ENCODE measurements at places on chromosomes 5 and 9.

DNA sequence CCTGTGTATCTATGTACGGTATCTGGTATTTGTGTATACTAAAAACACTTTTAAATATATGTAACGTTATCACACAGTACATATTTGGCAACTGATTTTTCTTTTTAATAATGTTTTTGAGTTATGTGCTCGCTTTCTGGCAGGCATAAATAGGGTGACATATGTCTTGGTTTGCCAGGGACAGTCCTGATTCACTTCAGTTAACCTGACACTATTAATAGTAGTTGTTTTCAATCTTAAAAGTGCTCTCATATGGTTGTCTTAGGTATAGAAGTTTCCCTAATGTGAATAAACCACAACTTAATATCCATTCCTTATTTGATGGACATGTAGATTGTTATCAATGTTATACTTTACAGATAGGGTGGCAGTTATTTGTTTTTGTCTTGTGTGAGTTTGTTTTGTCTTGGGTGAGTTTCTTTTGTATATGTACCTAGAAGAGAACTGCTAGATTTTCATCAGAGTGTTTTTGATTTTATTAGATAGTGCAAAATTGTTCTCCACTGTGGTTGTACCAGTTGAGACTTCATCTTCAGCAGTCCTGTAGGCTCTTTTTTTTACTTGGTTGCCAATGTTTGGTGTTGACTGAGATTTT is 7.9 kb downstream of the G3BP1 start:
- no peak for DNase-seq

DNA sequence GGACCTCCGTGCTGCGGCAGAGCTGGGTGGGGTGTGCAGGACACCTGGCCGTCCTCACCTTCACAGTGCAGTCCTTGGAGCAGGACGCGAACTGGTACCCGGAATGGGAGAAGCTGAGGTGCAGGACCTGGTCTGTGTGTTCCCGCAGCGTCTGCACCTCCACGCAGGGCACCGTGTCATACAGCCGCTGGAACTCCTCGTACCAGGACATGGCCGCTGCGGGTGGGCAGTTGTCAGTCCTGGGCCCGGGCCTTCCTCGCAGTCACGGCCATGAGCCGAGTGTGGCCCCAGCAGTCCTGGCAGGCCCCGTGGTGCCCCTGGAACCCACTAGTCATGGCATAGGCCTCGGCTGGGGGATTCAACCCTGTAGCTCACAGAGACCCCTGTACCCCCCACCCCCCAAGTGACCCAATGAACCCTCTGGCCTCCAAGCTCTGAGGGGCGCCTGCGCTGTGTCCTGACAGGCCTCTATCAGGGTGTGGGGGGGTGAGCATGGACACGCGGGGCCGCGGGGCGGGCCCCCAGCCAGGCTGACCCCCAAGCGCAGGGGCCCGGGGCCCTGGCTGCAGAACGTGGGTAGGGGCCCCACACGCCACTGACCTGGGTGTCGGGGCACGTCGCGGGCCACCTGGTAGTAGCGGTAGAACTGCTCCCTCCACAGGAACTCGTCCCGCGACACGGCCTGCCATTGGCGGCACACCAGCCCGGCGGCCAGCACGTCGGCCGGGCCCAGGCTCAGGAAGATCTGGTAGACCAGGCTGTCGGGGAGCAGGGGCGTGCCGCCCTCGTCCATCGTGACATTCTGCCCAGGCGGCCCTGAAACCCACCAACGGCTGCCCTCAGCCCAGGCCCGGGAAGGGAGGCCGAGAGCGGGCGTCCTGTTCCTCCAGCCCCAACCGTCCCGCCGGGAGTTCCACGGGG is 987 bp downstream of the FBXW5 start:
- DNase-seq = no peak

- DNase-seq = no peak
Observed at GRCh38 chr5:140181002-140181483, 6.1 kb downstream of the CYSTM1 start.

DNA sequence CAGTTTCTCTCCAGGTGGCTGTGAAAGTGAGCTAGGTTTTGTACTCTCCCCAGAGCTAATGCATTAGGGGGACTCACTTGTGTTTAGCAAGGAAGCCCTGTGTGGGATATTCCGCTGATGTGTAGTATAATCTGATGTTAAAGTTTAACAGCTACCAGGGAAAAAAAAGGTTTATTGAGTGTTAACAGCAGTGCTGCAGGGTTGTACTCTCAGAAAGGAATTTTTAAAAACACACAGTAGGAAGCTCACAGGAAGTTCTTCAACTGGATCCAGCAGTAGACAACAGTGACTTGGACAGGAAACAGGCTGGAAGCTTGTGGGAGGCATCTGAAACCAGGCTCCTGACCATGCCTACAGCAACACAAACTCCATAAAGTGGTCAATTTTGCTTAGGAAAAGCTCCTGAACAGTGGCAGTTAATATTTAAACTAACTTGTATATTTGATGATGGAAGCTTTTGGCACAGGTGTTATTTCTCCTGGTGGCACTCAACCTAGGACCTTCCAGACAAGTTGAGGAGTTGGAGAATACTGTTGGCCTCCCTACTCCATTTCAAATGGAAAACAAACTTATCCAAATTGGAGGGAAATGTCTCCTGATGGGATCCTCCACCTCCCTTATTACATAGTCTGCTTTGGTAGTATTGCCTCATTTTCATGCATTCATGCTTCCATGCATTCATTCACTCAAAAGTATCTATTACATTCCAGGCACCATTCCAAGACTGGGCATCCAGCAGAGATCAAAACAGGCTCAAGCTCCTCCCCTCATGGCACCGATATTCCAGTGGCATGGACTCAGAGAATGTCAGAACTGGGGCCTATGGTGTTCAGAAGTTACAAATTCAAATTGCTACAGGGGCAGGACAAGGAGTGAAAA is 54.7 kb downstream of the FOXD1 start:
- peak; percentile 27 for DNase-seq

GRCh38 chr5:142248853-142249462 is 75.9 kb downstream of the SPRY4 start:
- no peak for DNase-seq

DNA sequence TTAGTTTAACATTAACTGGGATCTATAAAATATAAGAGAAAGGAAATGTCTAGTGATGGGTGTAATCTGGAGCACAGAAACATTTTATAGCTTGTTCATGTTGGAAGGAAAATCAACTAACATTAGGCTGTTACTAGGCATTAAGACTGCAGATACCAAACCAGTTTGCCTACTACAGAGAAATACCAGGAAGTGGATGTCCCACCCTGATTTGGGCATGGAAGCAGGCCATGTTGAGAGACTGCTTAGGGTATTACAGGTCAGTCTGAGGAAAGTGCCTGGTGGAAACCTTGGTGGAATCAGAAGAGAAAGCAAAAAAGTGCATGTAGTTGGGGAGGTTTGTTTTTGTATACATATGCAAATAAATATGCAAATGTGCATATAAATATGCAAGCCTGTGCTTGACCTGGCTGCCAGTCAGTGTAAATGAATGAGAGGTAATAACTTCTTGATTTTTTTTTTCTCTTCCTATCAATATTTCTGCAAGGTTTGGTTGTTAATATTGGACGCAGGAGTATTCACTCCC is 9.6 kb upstream of the CCDC112 start:
- DNase-seq = no peak

DNA sequence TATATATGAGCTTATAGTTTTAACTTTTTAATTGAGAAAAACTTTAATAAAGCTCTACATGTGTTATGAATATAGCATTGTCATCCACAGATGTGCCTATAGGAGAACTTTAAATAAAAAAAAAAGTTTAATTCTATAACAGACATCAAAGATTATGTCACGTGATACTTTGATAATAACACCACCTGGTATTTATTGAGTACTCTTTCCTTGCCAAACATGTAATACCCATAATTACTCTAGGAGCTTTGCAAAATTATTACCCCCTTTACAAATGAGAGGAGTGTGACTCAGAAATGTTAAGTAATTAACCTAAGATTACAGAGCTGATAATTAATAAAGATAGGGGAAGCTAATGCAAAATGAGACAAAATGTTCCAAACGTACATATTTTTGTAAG is 43.0 kb downstream of the ITGA2 start:
- DNase-seq = no peak

- DNase-seq = no peak
Observed at GRCh38 chr5:112064956-112065355, 308.0 kb upstream of the NREP start.

DNA sequence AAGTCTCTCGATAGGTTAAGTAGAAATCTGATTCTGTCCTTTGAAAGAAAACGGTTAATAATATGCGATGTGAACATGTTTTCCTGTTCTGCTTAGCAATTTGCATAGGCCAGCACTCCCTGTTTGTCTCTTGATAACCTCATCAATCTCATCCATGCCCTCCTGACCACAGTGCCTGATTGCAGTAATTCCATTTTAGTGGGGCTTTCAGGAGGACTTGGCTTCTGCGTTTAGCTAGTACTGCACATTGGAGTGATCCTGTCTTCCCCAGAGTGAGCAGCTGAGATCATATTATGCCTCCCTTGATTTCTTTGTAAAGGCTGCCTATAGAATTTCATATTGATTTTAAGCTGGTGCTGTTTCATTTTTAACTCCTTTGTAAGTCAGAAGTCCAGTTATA is 335.9 kb upstream of the ISL1 start:
- DNase-seq = no peak

DNA sequence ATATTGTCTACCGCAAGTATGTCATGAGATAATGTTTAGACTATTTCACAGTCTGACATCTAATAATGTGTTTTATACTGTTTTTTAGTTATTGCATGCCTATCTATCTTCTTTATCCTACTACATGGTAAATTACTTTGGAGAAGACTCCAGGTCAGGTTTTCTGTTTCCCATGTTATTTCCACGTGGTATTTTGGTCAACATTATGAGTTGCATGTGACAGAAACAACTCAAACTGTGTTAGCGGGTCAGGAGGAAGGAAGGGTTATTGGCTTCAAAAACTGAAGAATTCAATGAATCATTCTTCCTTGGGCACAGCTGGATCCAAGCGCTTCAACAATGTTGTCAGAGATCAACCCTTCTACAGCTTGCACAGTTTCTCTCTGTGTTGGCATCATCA is 252.1 kb upstream of the CCNG1 start:
- no peak for DNase-seq

GRCh38 chr5:98519571-98519970 is 253.9 kb upstream of the RGMB start:
- DNase-seq = no peak

DNA sequence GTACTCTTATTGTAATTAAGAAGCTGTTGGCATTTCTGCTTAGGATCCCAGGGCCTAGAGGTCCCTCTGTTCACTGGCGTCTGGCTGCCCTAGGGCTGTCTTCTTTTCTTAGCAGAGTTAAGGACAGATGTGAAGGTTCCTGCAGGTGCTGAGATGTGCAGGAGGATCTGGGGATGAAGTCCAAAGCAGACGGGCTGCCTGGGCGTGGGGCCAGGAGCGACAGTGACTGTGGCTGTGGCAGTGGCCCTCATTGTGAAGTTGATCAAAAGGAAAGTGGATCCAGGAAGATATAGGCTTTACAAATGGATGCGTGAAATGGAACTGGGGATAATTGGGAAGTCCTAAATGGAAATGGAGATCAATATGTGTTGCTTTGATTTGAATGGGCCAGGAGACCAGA is 19.1 kb upstream of the SH3PXD2B start:
- DNase-seq = no peak

GRCh38 chr5:169637085-169637548 is at the start of gene DOCK2:
Gene DOCK2, plus strand, starts transcription at chr5:169637275. Its CDS starts 52 bp downstream, at chr5:169637327.
- DNase-seq = no peak

DNA sequence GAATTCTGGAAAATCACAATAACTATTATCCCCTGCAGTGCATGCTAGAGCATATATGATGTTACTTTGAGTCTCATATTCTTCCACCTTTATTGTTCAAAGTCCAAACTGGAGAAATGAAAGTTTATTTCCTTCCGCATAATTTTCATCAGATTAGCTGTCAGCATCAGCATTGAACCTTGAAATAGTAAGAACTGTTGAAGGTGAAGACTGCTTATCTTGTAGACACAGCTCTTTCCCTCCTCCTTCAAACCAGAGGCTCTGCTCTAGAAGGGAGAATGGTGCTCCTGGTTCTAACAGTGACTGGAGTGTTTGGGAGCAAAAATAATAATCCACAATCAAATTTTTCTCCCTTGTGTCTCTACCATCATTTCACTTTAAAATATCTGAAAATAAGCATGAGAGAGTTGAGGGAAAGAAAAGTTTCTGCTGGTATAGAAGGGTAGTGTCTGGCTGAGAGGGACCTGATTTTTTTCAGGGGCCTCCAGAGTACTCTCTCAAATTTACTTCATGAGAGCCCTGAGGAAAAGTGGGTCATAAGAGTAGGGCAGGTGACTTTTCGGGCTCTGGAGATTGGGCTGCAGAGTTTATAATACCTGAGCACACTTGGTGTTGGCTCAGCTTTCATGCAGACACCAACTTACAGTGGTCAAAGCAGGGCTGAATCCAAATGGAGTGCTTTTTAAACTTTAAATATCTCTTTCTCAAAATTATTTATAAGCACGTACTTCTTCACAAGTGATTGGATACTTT is 170.4 kb downstream of the ZDHHC21 start:
- DNase-seq = no peak

- DNase-seq = no peak
Observed at GRCh38 chr9:5205071-5205470, 19.6 kb upstream of the INSL6 start.

- DNase-seq = peak; percentile 24
Observed at GRCh38 chr9:127178686-127179632, 56.5 kb upstream of the ANGPTL2 start.

GRCh38 chr9:112550531-112550930 is 63.9 kb downstream of the KIAA1958 start:
- no peak for DNase-seq

DNA sequence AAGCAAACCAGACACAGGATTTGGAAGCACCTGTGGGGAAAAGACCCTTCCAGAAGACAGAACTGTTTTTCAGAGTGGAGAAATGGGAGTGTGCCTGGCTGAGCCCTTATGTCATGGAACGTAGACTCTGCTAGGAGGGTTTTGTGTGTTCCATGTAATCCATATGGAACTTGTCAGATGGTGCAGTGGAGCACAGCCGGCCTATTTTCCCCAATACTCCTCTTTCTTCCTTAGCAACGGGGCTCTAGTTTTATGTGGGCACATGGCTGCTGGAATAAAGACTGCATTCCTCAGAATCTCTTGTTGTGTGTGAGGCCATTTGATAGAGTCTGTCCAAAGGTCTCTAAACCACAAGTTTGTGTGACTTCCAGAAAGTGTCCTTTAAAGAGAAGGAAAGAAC is 284.0 kb downstream of the DRD1 start:
- DNase-seq = no peak

- DNase-seq = no peak
Observed at GRCh38 chr9:7153566-7153965, 395.8 kb downstream of the KDM4C start.

- DNase-seq = no peak
Observed at GRCh38 chr9:18692268-18692667, 218.3 kb downstream of the ADAMTSL1 start.

DNA sequence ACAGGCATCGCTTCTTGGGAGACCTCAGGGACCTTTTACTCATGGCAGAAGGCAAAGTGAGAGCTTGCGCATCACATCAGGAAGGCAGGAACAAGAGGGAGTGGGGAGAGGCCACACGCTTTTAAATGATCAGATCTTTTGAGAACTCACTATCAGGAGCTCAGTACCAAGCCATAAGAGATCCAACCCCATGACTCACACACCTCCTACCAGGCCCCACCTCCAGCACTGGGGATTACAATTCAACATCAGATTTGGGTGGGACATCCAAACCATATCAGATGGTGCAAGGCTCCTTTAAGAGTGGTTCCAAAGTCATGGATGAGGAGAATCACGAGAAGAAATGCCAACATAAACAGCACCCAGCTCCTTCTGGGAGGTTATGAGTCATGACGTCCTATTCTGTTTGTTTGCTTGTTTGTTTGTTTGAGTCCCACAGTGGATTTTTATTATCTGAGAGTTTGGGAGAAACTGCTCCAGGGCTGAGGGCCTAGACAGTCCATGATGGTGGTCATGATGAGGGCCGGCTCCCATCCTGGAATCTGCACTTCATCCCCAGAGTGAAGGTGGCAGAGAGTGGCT is 453.5 kb downstream of the GADD45G start:
- DNase-seq = no peak
